NCI-H510A treated with DMSO at 0.1 percent for 48 hours (cell line): ENCODE measurements at places on chromosomes 1 and 21.

DNA sequence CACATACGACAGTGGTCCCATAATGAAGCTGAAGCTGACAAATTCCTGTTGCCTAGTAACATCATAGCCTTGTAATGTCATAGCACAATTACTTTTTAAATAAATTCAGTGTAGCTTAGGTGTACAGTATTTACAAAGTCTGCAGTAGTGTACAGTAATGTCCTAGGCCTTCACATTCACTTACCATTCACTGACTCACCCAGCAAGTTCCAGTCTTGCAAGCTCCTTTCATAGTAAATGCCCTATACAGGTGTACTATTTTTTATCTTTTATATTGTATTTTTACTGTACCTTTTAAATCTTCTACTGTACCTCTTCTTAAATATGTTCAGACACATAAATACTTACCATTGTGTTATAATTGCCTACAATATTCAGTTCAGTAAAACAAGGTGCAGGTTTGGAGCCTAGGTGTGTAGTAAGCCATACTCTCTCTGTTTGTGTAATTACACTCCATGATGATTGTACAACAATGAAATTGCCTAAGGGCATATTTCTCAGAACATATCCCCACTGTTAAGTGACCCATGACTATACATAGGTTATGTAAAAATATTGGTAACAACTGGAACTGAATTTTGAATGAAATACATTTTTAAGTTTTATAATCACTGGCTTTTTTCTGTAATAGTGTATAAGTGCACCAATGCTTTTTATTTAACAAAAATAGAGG is 33.5 kb upstream of the ADAM30 start:
- no peak for DNase-seq

GRCh38 chr1:180211156-180211859 is 18.8 kb upstream of the LHX4 start:
- DNase-seq = no peak

- no peak for DNase-seq
These were observed 13.2 kb downstream of the KANK4 start for GRCh38 chr1:62306065-62306464.

DNA sequence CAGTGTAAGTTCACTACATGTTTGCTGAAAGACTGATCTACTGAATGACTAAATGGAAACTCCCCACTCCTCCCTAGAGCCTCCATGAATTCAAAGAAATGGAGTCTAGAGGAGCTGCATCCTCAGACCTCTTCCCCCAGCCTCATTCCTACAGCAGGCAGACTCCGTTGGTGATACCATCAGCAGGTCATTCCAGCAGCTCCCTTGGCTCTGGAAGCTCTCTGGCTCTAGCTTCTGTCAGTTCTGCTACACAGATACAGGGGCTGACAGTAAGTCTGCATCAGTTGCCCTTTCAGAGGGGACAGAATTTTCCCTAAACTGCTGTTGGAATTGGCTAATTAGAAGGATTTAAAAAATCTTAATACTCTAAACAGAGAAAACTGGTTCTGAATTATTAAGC is 31.7 kb upstream of the DMRTA2 start:
- no peak for DNase-seq

DNA sequence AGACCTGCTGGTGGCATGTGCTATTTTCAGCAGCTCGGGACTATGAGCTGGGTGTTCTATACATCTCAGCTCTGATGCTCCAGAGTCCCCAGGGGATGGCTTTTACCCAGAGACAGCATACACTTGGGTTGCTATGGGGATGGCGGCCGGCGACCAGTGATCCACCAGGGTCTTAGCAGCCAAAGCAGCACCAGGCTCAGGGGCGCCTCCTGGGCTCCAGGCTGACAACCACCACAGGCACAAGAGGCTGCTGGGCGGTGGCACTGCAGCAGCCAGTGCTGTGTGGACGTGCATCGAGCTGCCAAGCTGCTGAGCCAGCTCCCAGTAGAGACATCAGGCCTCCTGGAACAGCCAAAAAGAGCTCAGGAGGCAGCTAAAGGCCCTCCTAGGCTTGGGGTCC is 37.6 kb upstream of the CLSTN1 start:
- DNase-seq = no peak

- DNase-seq = no peak
These were observed 24.4 kb downstream of the ADAM30 start for GRCh38 chr1:119871881-119872280.

GRCh38 chr21:25464275-25464674 is 143.0 kb downstream of the MRPL39 start:
- no peak for DNase-seq

GRCh38 chr1:7376676-7377075 is 394.4 kb upstream of the VAMP3 start:
- no peak for DNase-seq

DNA sequence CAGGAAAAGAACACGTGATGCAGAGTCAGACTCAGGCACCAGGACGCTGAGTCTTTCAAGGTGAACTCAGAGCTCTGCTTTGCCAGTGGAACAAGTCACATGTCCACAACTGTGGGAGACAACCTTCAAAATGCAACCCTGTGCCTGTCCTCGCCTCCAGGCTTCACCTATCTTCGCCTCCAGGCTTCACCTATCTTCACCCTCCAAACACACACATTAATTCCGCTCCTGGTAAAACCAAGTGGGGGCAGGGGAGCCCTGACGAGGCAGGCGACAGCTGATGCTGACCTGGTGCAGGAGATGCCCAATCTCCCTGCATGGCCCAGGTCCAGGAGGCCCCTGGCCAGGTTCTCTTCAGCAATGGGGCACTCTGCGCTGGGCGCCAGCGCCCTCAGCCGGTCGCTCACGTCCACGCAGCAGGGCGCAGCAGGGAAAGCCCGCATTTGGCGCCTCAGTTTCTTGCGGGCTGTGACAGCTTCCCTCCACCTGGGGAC is 28.0 kb upstream of the LSS start:
- no peak for DNase-seq

DNA sequence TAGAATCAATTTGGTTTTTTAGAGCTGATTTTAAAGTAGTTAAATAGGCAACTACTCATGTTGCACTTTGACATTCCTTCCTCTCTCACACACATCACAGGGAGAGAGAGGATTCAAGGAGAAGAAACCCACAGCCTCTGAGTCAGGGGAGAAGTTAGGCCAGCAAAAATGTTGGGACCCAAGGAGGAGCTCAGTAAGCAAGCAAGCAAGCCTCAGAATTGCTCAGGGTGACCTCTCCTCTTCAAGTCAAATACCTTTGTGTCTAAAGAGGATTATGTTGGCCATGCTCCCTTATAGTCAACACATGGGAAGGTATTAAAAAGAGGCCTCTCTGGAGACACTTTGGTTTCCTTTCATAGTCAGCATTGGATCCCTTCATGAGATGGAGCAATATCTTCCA is 80.5 kb upstream of the WARS2 start:
- DNase-seq = no peak

- DNase-seq = peak; percentile 75
These were observed 196.5 kb downstream of the DYRK1A start for GRCh38 chr21:37562920-37563640.

GRCh38 chr21:39016740-39017315 is 166.4 kb downstream of the PSMG1 start:
- DNase-seq = no peak

GRCh38 chr1:245585252-245585959 is 430.6 kb downstream of the KIF26B start:
- DNase-seq = no peak

GRCh38 chr1:87219141-87219540 is 109.5 kb upstream of the LMO4 start:
- DNase-seq = no peak

DNA sequence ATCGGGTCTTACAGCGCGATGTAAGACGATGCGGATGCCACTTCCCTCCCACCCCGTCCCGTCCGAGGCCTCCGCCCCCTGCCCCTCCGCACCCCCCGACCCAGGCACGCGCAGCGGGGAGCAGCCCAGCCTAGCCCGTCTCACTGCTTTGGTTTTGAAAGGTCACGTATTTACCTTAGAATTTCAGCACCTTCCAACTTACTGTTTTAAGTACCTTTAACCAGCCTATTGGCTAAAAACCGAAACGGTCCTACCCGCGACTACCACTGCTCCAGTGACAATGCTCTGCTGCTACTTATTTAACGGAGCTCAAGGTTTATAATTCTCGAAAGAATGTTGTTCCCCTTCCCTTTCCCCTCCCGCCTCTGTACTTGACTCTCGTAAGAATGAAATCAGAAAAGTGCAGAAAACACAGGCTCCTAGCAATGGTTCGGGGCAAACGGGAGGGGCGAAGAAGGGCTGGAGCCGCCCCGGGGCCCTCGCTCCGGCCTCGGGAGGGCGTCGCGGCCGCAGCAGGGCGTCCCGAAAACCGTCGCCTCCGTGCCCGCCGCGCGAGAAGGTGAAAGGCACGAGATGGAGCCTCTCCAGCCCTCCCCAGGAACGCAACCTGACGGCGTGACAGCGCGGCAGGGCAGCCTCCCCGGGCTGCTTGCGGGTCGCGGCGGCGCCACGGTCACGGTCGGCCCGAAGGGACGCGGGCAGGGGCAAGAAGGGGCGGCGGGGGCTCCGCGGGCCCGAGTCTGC is 667 bp downstream of the TMEM50B start:
- DNase-seq = peak; percentile 53

GRCh38 chr1:62875676-62876075 is 91.7 kb downstream of the ATG4C start:
- no peak for DNase-seq

GRCh38 chr1:84206375-84206774 is 62.3 kb downstream of the PRKACB start:
- peak; percentile 45 for DNase-seq

- no peak for DNase-seq
These were observed 23.4 kb upstream of the ARF1 start for GRCh38 chr1:228058949-228059633.

DNA sequence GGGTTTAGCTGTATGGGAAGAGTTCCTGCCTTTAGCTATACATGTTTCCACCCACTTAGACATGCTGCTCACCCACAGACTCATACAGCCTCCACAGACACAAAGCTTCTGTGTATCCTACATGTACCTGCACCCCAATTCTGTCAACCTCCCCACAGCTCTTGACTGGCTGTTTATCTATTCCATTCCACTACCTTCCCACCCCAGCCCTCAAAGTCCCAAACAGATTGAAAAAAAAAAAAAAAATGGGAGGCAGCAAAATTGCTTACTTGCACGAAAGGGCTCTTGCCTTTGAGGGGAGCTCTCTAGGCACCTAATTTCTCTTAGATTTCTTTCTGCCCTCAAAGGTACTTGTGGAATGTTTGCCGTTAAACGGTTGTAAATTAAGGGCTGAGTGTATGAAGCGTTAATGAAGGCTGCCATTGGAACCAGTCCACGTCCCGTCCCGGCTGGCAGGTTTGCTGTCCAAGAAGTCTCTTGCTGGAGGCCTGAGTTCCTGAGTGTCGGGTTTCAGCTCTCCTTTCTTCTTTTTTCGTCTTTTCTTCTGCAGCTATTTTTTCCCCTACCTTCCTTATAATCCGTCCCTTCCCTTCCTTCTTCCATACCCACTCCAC is 43.6 kb downstream of the PBX1 start:
- DNase-seq = peak; percentile 38

GRCh38 chr1:29342351-29342750 is 106.0 kb downstream of the PTPRU start:
- DNase-seq = no peak

- no peak for DNase-seq
These were observed 61.4 kb downstream of the EIF2B3 start for GRCh38 chr1:44924835-44925464.

DNA sequence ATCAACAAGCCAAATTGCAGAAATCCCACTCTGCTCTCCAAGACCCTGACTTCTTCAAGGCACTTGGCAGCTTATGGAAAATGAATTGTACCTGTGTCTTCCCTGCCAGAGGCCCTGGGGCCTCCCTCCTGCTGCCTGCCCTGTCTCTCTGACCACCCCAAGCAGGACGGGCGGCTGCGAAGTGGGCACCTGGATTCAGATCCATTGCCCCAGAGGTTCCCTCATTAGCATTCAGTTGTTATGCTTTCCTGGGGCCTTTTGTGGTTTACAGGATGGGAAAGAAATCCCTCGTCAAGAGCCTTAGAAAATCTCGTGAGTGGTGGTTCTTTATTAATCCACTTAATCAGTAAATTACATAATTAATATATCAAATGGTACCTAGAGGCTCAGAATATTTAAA is 179.3 kb downstream of the TNR start:
- DNase-seq = no peak

GRCh38 chr21:31011412-31011811 is 26.9 kb downstream of the KRTAP19-8 start:
- no peak for DNase-seq
